ENCODE measurements at places on chromosomes 3 and 15. TPM values are rescaled to one million over a fixed set of nuclear protein-coding genes. Genes with fewer than 3 reads are reported as not detected.

CTSH gene
- total RNA-seq = 136 TPM

LRRC31 gene
- 0.04 TPM for total RNA-seq

PATL2 gene
- 0.15 TPM for total RNA-seq

KLHDC8B gene
- total RNA-seq = 24.3 TPM

TUSC7 gene
- total RNA-seq = not detected

RAB6B gene
- 0.75 TPM for total RNA-seq

DNA sequence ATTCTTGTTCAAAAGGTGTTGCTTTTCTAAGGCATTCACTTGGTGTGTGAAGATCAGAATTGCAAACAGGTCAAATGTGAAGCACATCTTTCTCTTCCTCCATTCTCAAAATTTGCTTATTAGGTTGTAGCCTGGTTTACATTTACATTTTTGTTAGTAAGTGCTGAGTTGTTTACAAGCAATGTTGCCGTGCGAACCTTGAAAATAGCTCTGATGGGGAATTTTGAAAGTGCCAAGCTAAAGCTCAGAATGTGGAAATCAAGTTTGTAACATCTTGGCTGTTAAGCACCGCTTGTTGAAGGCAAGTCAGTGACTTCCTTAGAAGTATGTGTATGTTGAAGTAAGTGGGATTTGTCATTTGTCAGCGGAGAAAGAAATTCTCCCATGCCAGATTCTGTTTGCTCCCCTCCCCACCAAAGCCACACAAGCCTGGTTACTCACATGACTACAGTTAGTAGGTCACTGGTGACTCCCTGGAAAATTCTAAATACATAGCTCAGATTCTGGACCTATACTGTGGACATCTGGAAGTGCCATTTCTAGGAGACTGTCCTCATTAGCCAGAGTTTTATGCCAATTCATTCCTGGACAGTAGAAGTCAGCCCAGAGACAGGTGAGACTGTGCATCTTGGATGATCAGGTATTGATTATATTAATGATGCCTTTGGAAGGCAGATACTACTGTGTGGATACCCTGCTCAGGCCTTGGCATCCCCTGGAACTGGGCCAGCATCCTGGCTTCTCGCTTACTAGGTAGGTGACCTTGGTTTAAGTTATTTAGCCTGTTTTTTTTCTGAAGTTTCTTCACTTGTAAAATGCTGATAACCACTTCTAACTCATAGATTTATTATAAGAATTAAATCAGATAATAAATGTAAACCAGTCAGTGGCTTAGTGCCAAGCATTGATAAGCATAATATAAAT, 390.6 kb upstream of the SEMA6D start:
- no peaks in the 10 kb centered on the region for H3K36me3 ChIP-seq
- peaks cover 3% of the 10 kb centered on the region for H3K4me1 ChIP-seq
- no peaks in the 10 kb centered on the region for H3K27me3 ChIP-seq
- H3K4me3 ChIP-seq = no peak overlapping the region

- H3K4me3 ChIP-seq = no peak overlapping the region
- no peaks in the 10 kb centered on the region for H3K4me1 ChIP-seq
- no peak for DNase-seq
- no peaks in the 10 kb centered on the region for H3K36me3 ChIP-seq
- peaks cover 57% of the 10 kb centered on the region for H3K27me3 ChIP-seq
Measured at GRCh38 chr3:198112031-198112430, 152.0 kb downstream of the LMLN start.

GRCh38 chr3:64594134-64594533, 93.7 kb downstream of the ADAMTS9 start:
- no peaks in the 10 kb centered on the region for H3K36me3 ChIP-seq
- no peak overlapping the region for H3K27ac ChIP-seq
- no peak for DNase-seq
- no peaks in the 10 kb centered on the region for H3K4me1 ChIP-seq
- H3K4me3 ChIP-seq = no peak overlapping the region

DNA sequence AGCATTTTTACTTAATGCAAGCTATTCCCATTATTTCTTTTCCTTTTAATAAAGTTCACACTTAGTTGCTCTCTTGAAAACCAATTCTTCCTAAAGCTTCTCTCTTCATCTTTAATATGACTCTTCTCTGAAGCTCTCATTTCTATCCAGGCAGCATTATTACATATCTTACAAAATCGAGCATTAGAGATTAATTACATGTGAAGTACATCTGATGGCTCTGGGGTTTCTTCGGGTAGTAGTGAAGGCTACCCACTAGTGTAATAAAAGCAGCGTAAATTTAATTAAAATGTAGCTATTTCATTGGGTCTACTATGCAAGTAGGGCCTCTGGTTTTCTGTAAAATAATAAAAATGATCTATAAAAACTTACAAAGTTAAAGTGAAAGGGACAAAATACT, 513.6 kb upstream of the DPH6 start:
- no peak overlapping the region for H3K27ac ChIP-seq

DNA sequence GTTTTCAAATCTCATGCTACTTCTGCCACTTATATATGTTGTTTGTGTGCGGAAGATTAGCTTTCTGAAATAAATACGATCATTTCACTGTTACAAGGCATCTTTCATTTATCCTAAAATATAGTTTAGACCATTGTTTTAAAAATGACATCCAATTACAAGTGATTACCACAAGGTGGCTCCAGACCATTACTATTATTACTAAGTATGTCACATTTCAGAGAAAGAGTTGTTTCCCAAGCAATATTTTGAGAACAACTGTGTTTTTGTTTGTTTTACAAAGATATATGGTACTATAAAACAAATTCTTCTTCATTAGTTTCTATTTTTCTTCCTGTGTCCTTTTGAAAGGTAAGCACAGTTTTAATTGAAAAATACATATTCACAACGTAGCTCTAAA, 136.0 kb upstream of the RAP2B start:
- no peaks in the 10 kb centered on the region for H3K27me3 ChIP-seq
- H3K36me3 ChIP-seq = no peaks in the 10 kb centered on the region
- H3K4me1 ChIP-seq = no peaks in the 10 kb centered on the region
- peak; percentile 67 for DNase-seq
- no peak overlapping the region for H3K27ac ChIP-seq
- H3K4me3 ChIP-seq = no peak overlapping the region

DNA sequence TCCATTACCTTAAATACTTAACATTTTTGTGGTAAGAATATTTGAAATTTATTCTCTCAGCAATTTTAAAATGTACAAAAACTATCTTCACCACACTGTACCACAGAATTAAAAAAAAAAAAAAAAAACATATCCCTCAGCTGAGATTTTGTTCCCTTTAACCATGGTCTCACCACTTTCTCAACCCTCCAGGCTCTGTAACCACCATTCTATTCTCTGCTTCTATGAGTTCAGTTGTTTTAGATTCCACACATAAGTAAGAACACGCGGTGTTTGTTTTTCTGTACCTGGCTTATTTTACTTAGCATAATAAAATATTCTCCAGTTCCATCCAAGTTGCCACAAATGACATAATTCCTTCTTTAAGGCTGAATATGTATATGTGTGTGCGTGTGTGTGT, 41.5 kb downstream of the CSNK1G1 start:
- H3K4me1 ChIP-seq = no peaks in the 10 kb centered on the region
- no peaks in the 10 kb centered on the region for H3K27me3 ChIP-seq
- H3K27ac ChIP-seq = no peak overlapping the region
- H3K36me3 ChIP-seq = no peaks in the 10 kb centered on the region
- no peak overlapping the region for H3K4me3 ChIP-seq

GRCh38 chr3:52059781-52060180, 3.4 kb upstream of the DUSP7 start:
- H3K27me3 ChIP-seq = no peaks in the 10 kb centered on the region
- no peak overlapping the region for H3K4me3 ChIP-seq
- H3K36me3 ChIP-seq = no peaks in the 10 kb centered on the region
- DNase-seq = no peak

GRCh38 chr15:90201130-90201943, at the start of gene SEMA4B:
SEMA4B (plus strand) TSS chr15:90201330; CDS start chr15:90201579, 249 bp downstream.
- H3K27ac ChIP-seq = peak within 1 kb of the TSS; percentile 82
- H3K27me3 ChIP-seq = no peaks in the 10 kb centered on the region
- H3K4me3 ChIP-seq = peak within 1 kb of the TSS; percentile 100
- DNase-seq = peak; percentile 58
- peaks cover 39% of the 10 kb centered on the region for H3K4me1 ChIP-seq
- peaks cover 24% of the 10 kb centered on the region for H3K36me3 ChIP-seq

- H3K4me1 ChIP-seq = peaks cover 2% of the 10 kb centered on the region
- H3K36me3 ChIP-seq = no peaks in the 10 kb centered on the region
- H3K27me3 ChIP-seq = peaks cover 41% of the 10 kb centered on the region
- no peak overlapping the region for H3K4me3 ChIP-seq
- H3K27ac ChIP-seq = no peak overlapping the region
- no peak for DNase-seq
Measured at GRCh38 chr3:112466020-112466419, 33.3 kb downstream of the BTLA start.

- no peak overlapping the region for H3K4me3 ChIP-seq
- H3K4me1 ChIP-seq = no peaks in the 10 kb centered on the region
Measured at GRCh38 chr3:184696697-184697096, 15.2 kb downstream of the MAGEF1 start.

DNA sequence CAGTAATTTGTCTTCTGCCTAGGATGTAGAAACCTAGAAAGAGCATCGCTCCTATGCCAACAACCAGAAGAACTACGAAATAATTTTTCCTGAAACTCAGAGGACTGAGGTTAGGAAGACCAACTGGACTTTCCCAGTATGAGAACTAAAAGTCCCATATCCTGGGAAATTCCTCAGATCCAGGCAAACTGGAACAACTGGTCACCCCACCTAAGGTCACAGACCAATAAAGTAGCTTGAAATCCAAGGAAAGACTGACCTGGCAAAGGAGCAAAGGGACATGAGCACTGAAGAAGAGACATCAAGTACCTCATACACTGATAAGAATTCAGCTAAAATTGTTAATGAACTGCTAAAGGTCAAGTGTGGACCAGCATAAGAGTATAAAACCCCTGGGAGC, 6.6 kb downstream of the RPL39L start:
- H3K4me3 ChIP-seq = no peak overlapping the region
- H3K36me3 ChIP-seq = no peaks in the 10 kb centered on the region
- H3K27me3 ChIP-seq = no peaks in the 10 kb centered on the region
- DNase-seq = peak; percentile 21
- no peak overlapping the region for H3K27ac ChIP-seq
- peaks cover 21% of the 10 kb centered on the region for H3K4me1 ChIP-seq

DNA sequence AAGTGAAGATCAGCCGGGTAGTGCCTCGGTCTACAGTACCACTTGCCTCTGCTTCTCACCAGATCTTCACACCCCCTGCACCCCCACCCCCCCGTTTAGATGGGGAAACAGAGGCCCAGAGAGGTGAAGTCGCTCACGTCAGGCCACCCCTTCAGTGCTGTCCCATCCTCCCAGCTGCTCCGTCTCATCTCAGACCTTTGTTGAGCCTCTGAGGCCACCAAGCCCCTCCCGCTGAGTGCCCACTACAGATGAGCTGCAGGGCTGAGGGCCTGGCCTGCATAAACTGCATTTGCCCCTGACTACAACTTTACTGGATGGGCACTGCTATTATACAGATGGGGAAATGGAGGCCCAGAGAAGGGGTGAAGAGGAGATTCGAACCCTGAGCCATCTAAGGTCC, 35.8 kb downstream of the ADAMTS7 start:
- no peak for DNase-seq
- H3K27ac ChIP-seq = no peak overlapping the region
- no peaks in the 10 kb centered on the region for H3K27me3 ChIP-seq
- H3K4me1 ChIP-seq = no peaks in the 10 kb centered on the region
- H3K4me3 ChIP-seq = no peak overlapping the region

DNA sequence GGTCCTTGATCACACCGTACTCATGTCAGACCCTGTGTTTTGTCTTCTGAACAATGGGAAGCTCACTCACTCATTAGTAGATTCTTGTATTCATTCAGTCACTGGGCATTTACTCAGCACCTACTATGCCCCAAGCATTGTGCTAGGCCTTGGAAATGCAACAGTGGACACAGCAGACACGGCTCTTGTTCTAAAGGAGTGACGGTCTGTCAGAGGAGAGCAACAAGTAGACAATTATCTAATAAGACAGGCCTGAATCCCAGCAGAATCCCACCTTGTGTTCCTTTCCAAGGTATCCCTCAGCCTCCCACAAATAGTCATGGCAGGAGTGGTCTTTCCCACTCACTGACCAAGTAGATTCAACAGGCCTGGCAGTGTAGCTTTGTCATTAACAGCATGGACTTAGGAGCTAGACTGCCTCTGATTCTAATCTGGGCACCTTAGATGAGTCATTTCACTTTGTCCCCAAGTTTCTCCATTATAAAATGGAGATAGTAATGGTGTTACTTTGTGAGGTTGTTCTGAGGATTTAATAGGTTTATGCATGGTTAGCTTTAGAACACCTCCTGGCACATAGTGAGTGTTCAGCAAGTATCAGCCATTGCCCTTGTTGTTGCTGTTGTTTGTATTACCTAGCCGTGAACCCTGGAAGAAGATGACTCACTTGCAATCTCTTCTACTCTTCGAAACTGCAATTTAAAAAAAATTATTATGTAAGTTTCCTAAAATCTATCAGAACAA, 69.1 kb downstream of the SSUH2 start:
- H3K4me1 ChIP-seq = 0 out of 2 replicates have a peak, but pooled peaks cover 5% of the 10 kb centered on the region
- no peak overlapping the region for H3K27ac ChIP-seq
- no peaks in the 10 kb centered on the region for H3K27me3 ChIP-seq

DNA sequence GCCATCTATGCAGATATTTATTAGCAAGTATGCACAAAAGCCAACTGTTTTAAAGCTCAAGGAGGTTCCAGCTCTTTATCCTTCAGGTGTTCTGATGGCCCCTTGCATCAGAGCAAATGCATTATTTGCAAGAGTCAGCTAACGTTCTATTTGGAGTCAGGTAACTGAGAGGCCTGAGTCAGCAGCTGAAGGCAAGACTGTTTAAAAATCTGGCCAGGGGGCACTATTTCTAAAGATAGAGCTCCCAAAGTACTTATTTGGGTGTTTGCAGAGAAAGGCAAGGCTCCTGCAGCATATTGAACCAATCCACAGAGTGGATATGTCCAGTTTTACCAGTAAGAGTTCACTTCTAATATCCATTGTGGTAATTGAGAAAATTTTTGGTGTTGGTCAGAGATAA, 146.1 kb downstream of the LRTM1 start:
- H3K27me3 ChIP-seq = no peaks in the 10 kb centered on the region
- no peak overlapping the region for H3K4me3 ChIP-seq
- H3K27ac ChIP-seq = no peak overlapping the region
- DNase-seq = no peak
- no peaks in the 10 kb centered on the region for H3K4me1 ChIP-seq

DNA sequence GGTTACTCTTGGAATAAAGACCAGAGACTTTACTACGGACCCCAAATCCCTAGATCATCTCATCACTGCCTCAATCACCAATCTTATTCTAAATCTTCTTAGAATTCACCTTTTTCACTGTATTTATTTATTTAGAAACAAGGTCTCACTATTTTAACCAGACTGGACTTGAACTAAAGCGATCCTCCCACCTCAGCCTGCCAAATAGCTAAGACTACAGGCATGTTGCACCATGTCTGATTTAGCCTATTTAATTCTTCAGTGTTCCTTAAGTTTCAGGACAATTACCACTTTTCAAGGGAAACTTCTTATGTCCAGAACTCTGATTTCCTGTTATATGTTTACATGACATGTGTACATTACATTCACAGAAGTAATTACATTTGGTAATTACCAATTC, 238.0 kb upstream of the COL8A1 start:
- H3K27ac ChIP-seq = no peak overlapping the region
- H3K4me1 ChIP-seq = peaks cover 6% of the 10 kb centered on the region
- H3K4me3 ChIP-seq = no peak overlapping the region
- H3K27me3 ChIP-seq = no peaks in the 10 kb centered on the region
- H3K36me3 ChIP-seq = peaks cover 3% of the 10 kb centered on the region

- no peak for DNase-seq
- no peaks in the 10 kb centered on the region for H3K4me1 ChIP-seq
- no peaks in the 10 kb centered on the region for H3K36me3 ChIP-seq
Measured at GRCh38 chr3:86056962-86057361, 934.0 kb downstream of the VGLL3 start.

GRCh38 chr3:142366434-142366833, 81.4 kb downstream of the XRN1 start:
- H3K27me3 ChIP-seq = no peaks in the 10 kb centered on the region
- no peaks in the 10 kb centered on the region for H3K36me3 ChIP-seq
- peaks cover 11% of the 10 kb centered on the region for H3K4me1 ChIP-seq
- no peak overlapping the region for H3K4me3 ChIP-seq
